ENCODE measurements at places on chromosomes 4 and X.

DNA sequence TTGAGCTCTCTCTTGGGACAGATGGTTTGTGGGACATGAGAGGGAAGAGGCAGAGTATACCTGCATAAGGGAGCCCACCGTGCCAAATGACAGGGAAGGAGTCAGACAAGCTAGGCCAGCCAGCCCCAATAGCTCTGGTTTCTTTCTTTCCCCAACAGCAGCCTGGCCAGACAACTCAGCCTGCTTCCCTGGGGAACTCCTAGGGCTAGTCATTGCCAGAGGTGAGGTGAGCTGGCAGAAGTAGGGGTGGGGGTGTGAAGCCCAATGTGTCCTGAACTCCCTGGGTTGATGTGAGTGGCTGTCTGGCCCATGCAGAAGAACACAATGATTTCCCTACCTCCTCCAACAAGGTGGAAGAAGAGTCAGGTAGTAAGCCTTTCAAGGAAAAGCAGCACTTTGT is 135.5 kb downstream of the AMMECR1 start:
- no peak for DNase-seq

DNA sequence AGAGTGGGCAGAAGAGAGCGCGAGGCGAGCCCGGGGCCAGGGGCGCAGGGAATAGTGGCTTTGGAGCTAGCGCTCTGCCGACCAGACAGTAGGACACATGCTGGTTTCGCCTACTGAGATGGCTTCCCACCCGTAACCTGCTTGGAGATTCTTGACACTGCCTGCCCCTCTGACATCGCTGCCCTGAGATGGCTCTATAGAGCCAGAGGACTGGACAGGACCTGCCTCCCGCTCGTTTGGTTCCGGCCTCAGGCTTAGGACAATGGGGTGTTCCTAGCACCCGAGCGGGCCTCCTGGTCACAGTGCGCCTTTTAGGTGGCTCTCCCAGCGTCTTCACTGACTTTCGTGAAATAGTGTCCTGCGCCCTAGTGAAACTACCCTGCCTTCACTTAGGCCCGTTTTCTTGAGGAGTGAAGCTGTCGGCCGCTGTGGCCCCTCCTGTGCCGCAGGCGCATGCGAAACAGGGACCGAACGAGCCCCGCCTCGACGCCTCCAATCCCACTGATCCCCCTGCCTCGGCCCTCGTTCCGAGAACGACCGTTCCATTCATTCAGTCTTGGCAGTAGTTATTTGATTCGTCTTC is 608 bp downstream of the TAF1 start:
- no peak for DNase-seq

DNA sequence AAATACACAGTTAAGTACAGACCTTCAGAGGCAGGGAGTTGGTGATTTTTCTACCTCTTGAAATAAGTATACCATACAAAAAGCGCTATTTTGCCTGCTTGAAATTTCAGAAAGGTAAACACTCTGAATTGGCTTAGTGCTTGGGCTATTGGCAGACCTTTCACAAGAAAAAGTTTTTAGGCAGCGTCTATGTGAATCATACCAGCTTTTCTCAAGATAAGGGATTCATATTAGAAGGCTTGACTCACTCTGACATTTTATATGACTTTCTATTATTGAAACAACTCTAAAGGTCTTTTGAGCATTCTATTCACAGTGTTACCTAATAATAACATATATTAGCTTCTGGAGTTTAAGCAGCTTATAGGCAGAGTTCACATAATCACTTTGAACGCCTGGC is 286.4 kb upstream of the FAT1 start:
- DNase-seq = no peak

- DNase-seq = no peak
Measured at GRCh38 chr4:163528653-163529052, 34.2 kb downstream of the TMA16 start.

- DNase-seq = no peak
Measured at GRCh38 chr4:178556796-178557195, 1114.6 kb upstream of the AGA start.

Measured in stimulated activated CD4-positive, alpha-beta T cell treated with anti-CD3 and anti-CD28 coated beads, TNF-alpha, amount 100 ng/mL, for 1 hour (primary cell).